ENCODE measurements at places on chromosomes 12 and 14. TPM values are rescaled to one million over a fixed set of nuclear protein-coding genes. Genes with fewer than 3 reads are reported as not detected.

KRT6A gene
- 61.2 TPM for total RNA-seq

SDR9C7 gene
- not detected for total RNA-seq

SMCO3 gene
- total RNA-seq = not detected

TMED8 gene
- 17.8 TPM for total RNA-seq

CLEC6A gene
- not detected for total RNA-seq

DMAC2L gene
- total RNA-seq = 18.1 TPM

RNF31 gene
- 69.6 TPM for total RNA-seq

SELPLG gene
- total RNA-seq = 0.73 TPM

DIP2B gene
- total RNA-seq = 39.6 TPM

CRACR2A gene
- total RNA-seq = not detected
